ENCODE measurements at places on chromosomes 13 and 19.

DNA sequence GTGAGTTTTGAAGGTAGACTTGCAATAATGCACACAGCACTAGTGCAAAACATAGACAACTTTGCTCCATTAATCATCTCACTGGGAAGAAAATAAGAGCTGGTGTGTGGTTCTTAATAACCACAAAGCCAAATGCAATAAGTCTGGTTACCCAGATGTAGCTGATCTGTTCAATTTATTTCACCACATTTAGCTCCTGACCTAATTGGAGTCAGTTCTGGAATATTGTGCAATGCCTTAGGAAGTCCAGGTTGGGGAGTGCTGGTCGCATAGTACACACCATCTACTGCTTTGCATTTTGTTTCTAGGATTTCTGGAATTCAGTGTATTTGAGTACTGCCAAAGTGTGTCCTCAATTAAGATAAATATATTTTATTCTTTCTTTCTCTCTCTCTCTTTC is 483.3 kb upstream of the SPRY2 start:
- DNase-seq: peak; percentile 8

DNA sequence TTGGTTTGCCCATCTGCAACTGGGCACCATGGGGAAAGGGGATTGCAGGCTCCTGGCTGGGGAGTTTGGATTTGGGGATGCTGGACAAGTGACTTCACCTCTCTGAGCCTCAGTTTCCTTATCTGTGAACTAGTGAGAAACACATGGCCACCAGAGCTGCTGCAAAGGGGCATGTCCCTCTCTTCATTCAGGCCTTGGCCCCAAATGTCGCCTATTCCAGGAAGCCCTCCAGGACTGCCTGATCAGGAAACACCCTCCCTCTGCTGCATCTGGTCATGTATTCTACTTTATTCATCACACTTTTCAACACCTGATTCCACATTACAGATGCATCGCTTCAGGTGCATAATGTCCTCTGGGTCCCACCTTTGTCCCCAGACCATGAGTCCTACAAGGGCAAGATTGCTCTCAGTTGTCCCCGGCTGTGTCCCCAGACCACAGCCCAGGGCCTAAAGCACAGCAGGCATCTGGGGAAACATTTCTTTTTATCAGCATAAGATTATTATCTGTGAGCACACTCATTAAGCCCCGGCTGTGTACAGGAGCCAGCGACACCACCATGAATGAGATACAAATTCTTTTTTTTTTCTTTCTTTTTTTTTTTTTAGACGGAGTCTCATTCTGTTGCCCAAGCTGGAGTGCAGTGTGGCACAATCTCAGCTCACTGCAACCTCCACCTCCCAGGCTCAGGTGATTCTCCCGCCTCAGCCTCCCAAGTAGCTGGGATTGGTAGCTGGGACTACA is 37.5 kb downstream of the ARRDC2 start:
- DNase-seq: no peak

DNA sequence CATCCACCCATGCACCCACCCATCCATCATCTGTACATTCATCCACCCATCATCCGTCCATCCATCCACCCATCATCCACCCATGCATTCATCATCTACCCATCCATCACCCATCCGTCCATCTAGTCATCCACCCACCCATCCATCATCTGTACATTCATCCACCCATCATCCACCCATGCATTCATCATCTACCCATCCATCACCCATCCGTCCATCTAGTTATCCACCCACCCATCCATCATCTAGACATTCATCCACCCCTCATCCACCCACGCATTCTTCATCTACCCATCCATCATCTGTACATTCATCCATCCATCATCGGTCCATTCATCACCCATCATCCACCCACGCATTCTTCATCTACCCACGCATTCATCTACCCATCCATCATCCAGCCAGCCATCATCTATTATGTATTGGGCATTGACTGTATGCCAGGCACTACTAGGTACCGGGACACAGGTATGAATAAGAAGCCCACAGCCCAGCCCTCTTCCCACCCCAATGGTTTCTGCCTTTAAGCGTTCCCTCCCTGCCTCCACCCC is 16.7 kb upstream of the GALP start:
- no peak for DNase-seq

DNA sequence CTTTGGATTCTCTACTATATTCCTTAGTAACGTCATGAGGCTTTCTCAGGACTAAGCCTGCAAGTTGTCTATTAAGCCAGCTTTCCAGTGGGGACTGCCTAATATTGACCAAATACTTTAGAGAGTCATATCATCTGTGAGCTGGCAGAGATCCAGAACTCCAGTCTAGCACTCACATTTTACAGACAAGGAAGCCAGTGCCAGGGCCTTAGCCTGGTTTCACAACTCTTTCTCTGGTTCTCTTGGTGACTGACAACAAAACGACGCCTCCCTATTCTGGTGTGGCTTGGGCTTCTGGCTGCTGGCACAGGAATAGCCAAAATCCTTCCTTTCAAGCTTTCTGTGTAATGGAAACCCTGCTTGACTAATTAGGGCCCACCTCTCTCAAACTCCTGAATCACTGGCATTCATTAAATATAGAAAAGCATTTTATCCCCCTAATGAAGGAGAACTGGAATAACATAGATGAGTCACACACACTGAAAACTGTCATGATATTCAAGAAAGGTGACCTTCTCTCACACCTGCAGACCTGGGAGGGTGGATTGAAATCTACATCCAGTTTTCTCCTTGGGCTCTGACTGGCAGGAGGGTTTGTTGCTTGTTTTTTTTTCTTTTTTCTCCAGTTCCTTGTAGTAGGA is 75.2 kb upstream of the UBL3 start:
- peak; percentile 30 for DNase-seq

All from heart right ventricle (tissue), 16 donors.